SIG-M5 (cell line): ENCODE measurements at places on chromosomes 16 and 17.
A peak's percentile ranks its signal among the peaks of the same experiment; 100 is the strongest.

GRCh38 chr16:46884513-46885293 is 541 bp downstream of the GPT2 start:
- DNase-seq: no peak

GRCh38 chr17:67481808-67482207 is 104.7 kb downstream of the PITPNC1 start:
- DNase-seq: peak; percentile 65

DNA sequence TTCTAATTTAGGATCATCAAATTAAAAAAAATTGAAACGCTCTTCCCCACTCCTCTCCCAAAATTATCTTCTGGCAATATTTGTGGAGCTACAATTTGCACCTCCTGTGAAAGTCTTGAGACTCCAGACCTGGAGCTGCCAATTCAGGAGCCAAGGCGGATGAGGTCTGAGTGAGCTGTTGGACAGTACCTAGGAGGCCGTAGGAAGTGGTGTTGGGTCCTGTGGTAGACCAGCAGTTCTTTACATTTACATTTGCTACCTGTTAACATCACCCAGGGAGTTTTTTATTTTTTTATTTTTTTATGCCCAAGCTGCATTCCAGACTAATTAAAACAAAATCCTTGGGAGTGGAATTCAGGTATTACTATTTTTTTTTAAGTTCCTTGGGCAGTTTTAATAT is 271.0 kb downstream of the PHKB start:
- no peak for DNase-seq

DNA sequence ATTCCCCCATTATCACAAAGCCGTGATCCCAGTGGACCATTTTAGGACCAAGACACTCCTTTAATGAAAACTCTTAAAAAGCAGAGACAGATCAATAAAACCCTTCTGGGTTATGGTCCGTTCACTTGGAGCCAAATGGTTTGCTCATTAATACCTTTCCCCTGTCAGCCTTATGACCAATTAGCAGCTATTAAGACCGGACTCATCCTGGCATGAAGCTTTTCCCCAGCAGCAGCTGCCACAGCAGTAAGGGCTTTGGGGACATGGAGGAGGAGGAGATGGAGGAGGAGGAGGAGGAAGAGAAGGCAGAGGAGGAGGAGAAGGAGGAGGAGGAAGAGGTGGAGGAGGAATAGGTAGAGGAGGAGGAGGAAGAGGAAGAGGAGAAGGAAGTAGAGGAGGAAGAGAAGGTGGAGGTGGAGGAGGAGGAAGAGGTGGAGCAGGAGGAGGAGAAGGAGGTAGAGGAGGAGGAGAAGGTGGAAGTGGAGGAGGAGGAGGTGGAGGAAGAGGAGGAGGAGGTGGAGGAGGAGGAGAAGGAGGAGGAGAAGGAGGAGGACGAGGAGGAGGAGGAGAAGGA is 50.1 kb upstream of the IRX3 start:
- no peak for DNase-seq

DNA sequence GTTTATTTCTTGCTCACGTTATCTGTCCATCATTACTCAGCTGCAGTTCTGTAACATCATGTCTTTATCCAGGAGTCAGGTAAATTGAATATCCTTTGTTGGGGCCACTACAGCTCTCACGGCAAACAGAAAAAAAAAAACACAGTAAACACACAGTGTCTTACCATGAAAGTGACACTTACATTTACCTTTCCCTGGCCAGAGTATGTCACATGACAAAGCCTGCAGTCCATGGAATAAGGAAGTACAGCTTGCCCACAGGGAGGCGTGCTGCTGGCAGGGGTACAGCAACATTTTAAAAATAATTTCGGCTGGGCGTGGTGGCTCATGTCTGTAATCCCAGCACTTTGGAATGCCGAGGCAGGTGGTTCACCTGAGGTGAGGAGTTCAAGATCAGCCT is 85.7 kb upstream of the HS3ST4 start:
- DNase-seq: no peak

DNA sequence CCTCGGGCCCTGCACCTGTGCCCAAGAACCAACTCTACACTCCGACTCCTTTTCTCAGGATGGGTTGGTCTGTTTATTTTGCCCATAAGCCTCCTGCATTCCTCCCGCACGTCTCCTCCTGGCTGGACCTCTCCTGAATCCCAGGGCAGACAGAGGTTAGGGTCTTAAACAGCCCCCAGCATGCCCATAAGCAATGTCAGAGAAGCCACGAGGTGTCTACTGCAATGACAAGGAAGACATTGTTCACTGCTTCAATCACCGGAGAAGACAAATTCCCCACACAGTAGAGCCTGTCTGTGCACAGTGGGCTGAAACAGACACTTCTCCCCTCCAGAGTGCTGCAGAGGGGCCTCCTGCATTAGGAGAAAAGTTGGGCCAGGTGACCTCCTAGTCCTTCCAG is 230.6 kb upstream of the RPL38 start:
- no peak for DNase-seq

DNA sequence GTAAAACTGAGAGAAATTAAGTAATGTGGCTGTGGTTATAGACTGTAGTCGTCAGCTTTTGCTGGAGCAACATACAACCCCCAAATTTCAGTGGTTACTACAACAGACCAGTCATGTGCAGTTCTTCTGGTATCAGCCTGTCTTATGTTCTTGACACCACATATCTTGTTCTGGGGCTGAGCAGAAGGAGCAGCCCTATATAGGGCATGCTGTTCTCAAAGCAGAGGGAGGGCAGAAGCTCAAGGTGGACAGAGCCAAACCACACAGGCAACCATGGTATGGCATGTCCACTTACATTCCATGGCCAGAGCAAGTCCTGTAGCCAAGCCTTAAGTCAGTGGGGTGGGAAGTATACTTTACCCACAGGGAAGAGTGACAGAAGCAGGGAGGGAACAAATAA is 7.7 kb downstream of the PRKAR1A start:
- DNase-seq: no peak

DNA sequence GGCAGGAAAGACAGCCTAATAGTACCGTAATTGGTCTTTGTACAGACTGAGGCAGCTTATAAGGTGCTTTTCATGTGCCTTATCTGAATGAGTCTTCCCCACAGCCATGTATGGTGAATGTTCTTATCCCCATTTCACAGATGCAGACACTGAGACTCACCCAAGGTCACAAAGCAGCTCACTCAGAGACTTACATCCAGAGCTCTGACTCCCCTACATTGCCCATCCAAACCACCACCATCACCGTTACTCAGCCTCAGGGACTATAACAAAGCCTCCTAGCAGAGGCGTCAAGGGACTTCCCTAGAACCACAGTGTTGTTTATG is 627 bp upstream of the GPR179 start:
- no peak for DNase-seq

GRCh38 chr17:35241520-35241919 is 1.4 kb upstream of the SLFN5 start:
- DNase-seq: no peak

DNA sequence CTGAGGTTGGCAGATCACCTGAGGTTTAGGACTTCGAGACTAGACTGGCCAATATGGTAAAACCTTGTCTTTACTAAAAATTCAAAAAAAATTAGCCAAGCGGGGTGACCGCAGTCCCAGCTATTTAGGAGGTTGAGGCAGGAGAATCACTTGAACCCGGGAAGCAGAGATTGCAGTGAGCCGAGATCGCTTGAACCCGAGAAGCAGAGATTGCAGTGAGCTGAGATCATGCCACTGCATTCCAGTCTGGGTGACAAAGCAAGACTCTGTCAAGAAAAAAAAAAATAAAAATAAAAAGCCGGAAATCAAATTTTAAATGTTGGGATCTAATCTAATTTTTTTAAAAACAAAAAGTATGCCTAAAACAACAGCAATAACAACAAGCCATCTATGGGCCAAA is 56.3 kb downstream of the ABCC1 start:
- no peak for DNase-seq

- DNase-seq: no peak
Observed at GRCh38 chr16:1800701-1801100, 7.2 kb upstream of the IGFALS start.

GRCh38 chr16:4651827-4652226 is 27.2 kb downstream of the MGRN1 start:
- DNase-seq: no peak

DNA sequence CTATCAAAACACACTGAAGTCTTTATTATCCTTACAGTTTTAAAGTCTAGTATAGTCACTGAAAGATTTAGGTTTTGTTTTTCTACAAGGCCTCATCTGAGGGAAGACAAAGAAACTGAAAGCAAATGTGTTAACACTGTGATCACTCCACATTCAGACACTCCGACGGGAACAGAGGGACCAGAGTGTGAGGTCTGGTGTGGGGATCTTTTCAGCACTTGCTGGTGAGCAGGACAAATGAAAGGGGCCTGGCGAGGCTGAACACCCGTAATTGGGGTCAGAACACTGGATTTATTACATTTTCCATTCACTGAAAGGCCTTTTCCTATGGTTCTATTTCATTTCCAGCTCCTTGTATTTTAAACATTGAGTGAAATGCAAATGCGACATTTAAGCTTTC is 910.5 kb downstream of the CDH11 start:
- no peak for DNase-seq

DNA sequence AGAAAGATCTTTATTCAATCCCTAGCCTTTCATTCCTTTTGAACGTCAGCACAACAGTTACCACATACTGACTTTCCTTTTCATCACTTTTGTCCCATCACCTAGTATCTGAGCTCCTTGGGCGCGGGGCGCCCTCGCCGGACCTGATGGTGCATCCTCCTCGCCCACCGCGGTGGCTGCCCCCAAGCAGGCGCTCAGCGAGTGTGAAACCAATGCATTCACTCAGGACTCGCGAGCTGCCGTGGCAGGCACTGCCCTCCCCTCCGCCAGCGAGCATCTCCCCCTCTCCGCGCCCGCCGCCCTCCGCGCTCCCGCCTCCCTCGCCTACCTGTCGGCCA is 756 bp downstream of the KLHL11 start:
- DNase-seq: no peak

DNA sequence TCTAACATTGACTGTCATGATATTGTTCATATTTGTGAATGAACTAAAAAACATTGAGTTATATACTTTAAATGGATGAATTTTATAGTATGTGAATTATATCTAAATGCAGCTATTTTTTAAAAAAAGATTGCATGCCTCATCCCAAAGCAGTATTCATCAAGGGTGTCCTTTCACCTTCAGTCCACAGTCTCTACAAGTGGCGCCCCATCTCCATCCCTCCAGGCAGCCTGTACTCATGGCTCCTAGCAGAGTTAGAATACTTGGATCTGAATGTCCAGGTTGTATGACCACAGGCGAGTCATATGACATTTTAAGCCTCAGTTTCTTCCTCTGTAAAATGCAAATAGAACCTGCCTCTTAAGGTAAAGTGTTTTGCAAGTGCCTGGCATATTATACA is 69.8 kb downstream of the TMEM100 start:
- no peak for DNase-seq

- DNase-seq: no peak
Observed at GRCh38 chr16:239948-240277, 5.3 kb downstream of the FAM234A start.

- DNase-seq: no peak
Observed at GRCh38 chr17:17886726-17887125, 49.9 kb upstream of the SREBF1 start.

DNA sequence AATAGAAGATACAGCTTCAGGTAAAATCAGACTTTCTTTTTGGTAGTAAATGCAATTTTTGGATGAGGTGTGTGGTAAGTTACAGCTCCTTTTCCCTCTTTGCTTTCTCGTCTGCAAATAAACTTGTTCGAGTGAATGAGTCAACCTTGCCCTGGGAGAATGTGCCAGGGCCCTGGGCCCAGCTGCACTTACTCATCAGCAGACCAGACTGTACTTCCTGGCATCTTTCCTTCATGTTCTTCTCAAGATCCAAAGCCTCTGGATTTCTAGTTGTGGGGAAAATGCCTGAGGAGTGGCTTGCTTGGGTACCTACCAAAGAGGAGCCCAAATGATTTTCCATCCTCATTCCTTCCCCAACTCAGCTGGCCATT is 5.4 kb upstream of the G6PC1 start:
- DNase-seq: no peak

DNA sequence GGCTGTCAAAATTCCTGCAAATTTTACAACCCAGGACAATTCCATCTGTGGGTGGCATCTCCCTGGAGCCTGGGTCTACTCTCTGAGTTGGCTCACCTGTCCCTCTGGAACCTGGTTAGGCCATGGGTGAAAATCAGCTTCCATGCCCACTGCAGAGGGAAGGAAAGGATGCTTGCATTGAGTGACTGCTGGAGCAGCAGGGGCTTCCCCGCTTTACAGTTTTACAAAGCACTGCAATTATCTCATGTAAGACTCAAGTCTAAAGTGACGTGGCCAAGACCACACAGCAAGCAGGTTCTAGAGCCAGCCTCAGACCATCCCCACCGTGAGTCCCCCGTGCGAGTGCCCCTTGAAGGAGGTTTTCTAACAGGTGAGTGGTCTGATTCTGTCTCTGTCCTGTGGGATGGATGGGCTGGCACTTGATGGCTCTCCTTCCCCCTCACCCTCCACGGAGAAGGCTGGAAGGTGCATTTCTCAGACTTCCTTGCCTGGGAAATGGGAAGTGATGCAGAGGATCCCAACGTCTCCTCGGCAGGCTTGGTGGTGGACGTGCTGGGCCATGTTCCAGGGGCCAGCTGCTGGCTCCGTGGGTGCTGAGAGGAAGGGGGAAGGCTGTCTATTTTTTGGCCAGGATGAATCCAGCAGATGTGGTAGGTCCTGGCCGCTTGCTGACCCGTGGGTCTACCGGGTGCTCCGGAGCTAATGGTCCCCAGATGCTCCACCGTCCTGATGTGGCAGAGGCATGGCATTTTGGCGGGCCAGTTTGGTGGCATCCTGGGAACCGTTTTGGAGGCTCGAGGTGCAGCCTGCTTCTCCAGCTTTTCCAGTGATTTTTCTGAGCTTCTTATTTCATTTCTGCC is 26.3 kb upstream of the CBX4 start:
- no peak for DNase-seq

- DNase-seq: no peak
Observed at GRCh38 chr17:4187076-4187475, 44.1 kb downstream of the CYB5D2 start.

DNA sequence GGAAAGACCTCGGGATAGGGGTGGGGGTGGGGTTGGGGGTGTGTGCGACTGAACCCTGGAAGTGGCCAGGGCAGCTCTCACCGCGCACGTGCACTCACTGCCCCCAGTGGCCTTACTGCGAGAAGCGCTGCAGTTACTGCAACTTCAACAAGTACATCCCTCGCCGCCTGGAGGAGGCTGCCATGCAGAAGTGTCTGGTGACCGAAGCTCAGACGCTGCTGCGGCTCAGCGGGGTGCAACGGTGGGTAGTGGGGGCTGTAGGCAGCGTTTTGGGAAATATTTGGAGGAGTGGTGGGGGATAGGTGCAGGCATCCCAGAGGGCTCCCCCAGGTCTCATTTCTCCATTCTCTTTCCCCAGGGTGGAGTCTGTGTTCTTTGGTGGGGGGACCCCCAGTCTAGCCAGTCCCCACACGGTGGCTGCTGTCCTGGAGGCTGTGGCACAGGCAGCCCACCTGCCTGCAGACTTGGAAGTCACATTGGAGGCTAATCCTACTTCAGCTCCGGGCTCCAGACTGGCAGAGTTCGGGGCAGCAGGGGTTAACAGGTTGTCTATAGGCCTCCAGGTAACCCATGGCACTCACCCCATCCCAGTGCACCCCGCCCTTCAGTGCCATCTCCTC is 972 bp downstream of the RSAD1 start:
- no peak for DNase-seq
